ENCODE measurements at places on chromosomes 2 and 18.

GRCh38 chr2:241773511-241774418 lies 2.9 kb upstream of the GAL3ST2 start:
- no peak for DNase-seq

- DNase-seq, result peak; percentile 57
Measured at GRCh38 chr2:152635635-152636298, 81.5 kb downstream of the PRPF40A start.

- DNase-seq, result no peak
Measured at GRCh38 chr2:195532628-195533271, 124.3 kb upstream of the SLC39A10 start.

- DNase-seq, result no peak
Measured at GRCh38 chr2:229521576-229521975, 192.8 kb downstream of the DNER start.

Data from stimulated activated CD4-positive, alpha-beta T cell treated with anti-CD3 and anti-CD28 coated beads, Interleukin-12 subunit alpha, Interleukin-12 subunit beta, amount 100 ng/mL, for 48 hours (primary cell).